ENCODE measurements at places on chromosomes 16 and 17.

DNA sequence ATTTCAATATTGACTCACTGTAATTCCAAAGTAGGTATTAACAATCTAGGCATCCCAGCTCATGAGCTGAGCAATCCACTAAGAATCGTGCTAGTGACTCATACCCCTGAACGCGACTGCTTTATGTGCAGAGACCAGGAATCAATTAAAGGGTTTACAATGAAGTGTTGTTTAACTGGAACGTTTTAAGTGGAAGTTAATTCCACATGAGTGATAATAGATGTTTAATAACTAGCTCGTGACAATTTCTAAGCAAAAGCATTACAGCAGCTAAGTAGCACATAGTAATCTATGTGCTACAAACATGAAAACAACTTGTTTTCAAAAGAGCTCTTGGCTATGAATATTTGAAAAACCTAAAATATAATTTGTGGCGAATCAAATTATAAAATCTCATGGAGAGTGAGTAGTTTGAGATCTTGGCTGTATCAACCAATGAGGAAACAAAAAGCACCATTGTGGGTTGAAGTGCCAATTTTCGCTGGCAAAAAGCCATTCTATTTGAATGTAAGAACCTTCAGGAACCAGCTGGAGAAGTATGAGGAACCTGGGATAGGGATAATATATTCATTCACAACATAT is 9.4 kb downstream of the GJC1 start:
- no peak for DNase-seq

- no peak for DNase-seq
Measured at GRCh38 chr16:79607587-79607986, 7.0 kb upstream of the MAF start.

GRCh38 chr17:47704116-47704515 is 10.2 kb downstream of the TBKBP1 start:
- no peak for DNase-seq

DNA sequence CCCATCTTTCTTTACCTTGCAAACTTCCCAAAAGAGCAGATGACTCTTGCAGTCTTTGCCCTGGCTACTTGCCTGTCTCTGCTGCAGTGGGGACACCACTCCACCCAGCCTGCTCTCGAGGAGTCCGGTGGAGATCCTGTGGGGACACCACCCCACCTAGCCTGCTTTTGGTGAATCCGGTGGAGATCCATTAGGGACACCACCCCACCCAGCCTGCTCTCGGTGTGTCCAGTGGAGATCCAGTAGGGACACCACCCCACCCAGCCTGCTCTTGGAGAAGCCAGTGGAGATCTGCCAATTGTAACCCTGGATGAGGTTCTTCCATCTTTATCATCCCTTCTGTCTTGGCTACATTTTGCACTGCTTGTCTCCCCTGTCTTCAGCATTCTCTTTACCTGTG is 54.2 kb downstream of the C16orf78 start:
- DNase-seq, result no peak

- DNase-seq, result no peak
Measured at GRCh38 chr17:36687736-36688135, 86.4 kb downstream of the MRM1 start.

DNA sequence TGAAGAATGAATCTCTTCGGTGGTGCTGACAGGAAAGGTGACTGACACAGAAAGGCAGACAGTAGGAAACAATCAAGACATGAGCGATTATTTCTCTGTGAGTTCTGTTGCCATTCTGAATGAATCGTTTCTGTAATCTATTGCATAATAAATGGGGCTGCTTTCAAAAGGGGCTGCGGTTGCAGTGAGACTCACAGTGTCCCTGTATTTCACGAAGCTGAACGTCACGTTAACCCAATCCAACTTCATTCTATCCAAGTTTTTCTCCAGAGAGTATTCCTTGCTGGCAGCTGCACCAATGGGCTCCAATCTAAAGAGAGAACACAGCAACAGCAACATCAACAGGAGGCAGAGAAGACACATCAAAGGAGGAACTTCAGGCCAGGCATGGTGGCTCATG is 75.4 kb downstream of the DNAH3 start:
- DNase-seq, result no peak

DNA sequence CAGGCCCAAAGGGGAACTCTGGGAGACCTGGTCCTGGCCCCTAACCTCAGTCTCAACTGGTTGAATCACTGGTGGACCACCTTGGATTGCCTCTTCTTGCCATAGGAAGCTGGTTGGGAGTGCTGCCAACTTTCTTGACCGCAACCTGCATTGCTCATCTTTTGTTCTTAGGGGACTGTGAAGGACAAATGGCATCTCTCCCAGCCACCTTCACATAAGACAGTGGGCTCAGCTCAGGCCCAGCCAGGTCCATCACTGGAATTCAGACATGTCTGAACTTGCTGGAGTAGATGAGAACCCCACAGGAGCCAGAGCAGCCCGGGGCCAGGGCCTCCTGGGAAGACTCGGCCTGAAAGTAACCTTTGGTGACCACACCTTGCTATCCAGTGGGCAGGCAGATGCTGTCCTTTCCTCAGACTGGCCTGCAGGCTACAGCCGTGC is 18.8 kb downstream of the ADORA2B start:
- no peak for DNase-seq

DNA sequence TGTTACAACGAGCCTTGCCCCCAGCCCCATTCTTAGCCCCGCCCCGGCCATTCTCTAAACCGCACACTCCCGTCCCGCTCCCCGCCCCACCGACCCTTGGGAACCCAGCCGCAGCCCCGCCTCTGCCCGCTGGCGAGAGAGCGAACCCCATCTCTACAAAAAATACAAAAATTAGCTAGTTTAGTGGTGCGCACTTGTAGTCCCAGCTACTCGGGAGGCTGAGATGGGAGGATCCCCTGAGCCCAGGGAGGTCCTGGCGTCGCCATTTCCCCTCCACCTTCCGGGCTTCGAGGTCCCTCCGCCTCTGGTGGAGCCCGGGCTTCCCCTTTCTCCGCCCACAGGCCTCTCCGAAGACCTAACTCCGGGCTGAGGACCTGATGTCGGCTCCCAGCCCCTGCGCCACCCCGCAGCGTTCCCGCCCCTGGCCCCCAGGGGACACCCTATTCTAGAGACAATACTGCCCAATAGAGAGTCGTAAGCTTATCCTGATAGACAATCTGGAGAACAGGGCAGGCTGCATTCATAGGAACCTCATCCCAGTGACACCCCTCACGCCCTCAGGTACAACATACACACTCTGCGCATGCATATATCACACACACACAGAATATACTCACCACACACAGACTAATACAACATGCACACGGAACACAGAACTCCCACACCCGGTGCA is 480 bp upstream of the PROCA1 start:
- DNase-seq, result peak; percentile 79

- no peak for DNase-seq
Measured at GRCh38 chr17:55990332-55991006, 162.8 kb upstream of the ANKFN1 start.

DNA sequence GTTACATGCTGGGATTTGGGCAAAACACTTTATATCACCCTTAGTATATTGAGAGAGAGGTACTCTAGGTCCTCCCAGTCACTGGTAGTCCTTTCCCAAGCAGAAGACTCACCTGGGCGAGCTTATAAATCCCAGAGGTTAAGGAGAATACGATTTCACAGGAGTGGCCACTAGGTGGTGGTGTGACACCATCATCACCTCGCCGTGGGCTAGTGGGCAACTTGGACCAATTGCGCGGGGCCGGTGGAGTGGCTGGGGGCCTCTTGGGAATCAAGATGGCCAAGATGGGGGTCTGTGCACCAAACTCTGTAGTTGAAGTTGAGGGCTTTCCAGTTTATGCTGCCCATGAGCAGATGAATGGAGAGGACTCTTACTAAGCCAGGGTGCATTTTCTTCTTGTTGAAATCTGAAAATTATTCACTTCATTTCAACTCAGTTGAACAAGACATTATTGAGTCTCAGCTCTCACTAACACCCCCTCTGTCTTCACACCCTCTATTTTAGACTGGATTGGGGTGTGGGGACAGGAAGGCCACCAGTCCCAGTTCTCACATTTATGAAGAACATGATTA is 38.2 kb upstream of the PIRT start:
- DNase-seq, result no peak

DNA sequence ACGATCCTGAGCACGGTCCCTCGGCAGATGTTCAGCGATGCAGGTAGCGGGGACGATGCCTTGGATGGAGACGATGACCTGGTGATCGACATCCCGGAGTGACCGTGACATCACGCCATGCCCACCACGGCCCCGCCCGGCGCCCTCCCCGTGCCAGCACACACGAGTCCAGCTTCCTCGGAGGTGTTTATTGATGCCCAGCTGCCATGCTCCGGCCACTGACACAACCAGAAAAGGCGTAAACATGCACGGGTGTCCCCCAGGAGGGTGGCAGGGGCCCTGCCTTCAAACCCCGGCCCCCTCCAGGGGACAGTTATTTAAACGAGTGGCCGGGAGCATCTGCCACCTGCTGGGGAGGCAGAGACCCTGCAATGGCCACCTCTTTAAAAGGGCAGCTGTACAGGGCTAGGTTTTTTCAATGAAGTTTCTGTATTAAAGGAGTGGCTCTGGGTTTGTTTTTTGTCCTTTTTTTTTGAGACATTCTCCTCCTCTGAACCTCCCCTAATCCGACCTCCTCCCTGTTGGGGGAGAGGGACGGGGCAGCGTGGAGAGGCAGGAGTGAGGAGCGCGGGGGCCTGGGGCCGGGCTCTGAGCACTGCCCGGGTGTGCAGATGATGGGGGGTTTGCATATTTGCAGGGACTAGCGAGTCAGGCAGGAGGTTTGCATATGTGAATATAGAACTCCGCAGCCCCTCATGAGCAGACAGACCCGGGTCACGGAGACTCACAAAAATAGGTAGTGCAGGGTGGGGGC is 5.3 kb downstream of the DOC2A start:
- DNase-seq, result peak; percentile 57

- no peak for DNase-seq
Measured at GRCh38 chr17:19410091-19410490, 941 bp upstream of the RNF112 start.

- DNase-seq, result no peak
Measured at GRCh38 chr16:1779234-1779701, 3.1 kb downstream of the SPSB3 start.

- no peak for DNase-seq
Measured at GRCh38 chr17:7654832-7655540, 4.3 kb downstream of the ATP1B2 start.

GRCh38 chr16:21727344-21727743 is 63.6 kb downstream of the OTOA start:
- no peak for DNase-seq

DNA sequence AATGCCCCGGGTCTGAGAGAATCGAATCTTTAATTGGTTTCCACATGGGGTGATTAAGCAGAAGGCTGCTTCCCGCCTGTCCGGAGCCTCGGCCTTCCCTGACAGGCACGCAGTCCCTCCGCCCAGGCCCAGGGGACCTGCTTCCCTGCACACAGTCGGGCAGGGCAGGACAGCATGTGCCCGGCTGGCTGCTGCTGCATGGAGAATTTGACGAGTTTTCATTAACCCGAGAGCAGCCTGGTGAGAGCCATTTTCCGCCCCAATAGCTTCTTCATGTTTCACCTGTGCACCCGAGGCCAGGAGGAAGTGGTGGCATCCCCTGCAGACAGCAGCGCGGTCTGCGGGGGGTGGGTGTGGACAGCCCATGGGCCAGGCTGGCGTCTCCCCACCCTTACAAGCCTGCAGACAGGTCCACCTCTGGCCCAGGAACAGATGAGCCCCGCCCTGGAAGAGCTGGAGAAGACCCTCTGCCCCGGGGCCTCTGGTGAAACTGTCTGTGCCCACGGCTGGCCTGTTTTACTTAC is 67.0 kb downstream of the KLHDC4 start:
- peak; percentile 7 for DNase-seq

GRCh38 chr17:65039336-65039988 is 17.1 kb downstream of the GNA13 start:
- DNase-seq, result peak; percentile 92

- DNase-seq, result no peak
Measured at GRCh38 chr17:704111-704864, 10.4 kb downstream of the VPS53 start.

DNA sequence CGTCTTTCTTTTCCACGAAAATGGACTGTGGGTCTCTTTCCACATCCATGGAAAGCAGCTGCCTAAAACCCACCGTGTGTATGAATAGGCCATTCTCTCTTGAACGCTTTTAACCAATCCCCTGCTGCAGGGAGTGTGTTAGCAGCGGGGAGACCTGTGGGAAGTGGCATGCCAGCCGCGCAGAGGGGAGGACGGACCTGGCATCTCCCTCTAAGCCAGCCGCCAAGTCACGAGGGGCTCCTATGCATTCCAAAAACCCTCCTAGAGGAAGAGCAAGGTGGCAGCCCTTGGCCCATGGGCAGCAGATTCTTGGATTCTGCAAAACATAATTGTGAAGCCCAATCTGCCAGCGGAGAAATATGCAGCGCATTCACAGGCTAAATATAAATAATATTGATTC is 15.4 kb downstream of the RBFOX3 start:
- DNase-seq, result no peak

- DNase-seq, result no peak
Measured at GRCh38 chr17:36671144-36671543, 69.8 kb downstream of the MRM1 start.

GRCh38 chr16:35525979-35526590 is 2066.7 kb downstream of the TP53TG3F start:
- DNase-seq, result no peak

GRCh38 chr17:64506201-64506575 is at the start of gene DDX5:
Gene DDX5, minus strand, starts transcription at chr17:64506289. Its CDS starts 170 bp downstream, at chr17:64506119.
- peak; percentile 97 for DNase-seq

DNA sequence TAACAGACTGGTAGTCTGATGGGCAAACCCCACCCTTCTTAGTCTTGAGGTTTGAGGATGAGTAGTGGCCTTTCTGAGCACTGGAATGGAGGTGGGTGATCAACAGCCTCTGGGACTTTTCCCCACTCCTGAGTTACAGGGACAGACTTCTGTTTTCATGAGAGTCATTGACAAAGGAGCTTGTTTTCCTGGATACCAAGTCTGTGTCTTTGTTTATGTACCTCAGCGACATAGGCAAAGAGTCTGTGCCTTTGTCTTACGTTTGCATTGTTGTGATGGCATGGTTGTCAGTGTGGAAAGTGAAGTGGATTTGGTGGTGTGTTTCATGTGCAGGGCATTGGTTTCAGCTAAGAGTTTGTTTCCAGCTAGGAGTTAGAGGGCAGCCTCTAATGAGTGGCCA is 17.5 kb downstream of the EPN2 start:
- no peak for DNase-seq

- DNase-seq, result peak; percentile 46
Measured at GRCh38 chr17:3738562-3739295, 15.0 kb downstream of the HASPIN start.

GRCh38 chr17:62163847-62164246 is 98.8 kb upstream of the MED13 start:
- no peak for DNase-seq

GRCh38 chr16:85523602-85524364 is 89.3 kb upstream of the GSE1 start:
- DNase-seq, result no peak
